ENCODE measurements at places on chromosomes 3 and 15.

DNA sequence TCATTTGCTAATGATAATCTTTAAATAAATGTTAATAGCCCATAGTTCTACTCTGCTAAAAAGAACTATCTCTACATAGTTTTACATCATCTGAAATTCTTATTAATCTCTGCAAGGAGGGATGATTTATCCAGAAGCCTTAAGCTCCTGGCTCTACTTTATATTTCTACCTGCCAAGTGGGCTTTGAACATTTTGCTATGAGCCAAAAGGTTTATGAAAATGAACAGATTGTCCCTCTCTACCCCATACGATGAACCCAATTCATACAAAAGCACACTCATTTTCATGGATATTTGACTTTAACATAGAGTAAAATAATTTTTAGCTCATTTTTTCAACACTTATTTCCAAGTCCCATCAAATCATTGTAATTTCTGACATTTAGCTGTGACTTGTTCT, 611.0 kb downstream of the NSUN3 start:
- no peak for DNase-seq

DNA sequence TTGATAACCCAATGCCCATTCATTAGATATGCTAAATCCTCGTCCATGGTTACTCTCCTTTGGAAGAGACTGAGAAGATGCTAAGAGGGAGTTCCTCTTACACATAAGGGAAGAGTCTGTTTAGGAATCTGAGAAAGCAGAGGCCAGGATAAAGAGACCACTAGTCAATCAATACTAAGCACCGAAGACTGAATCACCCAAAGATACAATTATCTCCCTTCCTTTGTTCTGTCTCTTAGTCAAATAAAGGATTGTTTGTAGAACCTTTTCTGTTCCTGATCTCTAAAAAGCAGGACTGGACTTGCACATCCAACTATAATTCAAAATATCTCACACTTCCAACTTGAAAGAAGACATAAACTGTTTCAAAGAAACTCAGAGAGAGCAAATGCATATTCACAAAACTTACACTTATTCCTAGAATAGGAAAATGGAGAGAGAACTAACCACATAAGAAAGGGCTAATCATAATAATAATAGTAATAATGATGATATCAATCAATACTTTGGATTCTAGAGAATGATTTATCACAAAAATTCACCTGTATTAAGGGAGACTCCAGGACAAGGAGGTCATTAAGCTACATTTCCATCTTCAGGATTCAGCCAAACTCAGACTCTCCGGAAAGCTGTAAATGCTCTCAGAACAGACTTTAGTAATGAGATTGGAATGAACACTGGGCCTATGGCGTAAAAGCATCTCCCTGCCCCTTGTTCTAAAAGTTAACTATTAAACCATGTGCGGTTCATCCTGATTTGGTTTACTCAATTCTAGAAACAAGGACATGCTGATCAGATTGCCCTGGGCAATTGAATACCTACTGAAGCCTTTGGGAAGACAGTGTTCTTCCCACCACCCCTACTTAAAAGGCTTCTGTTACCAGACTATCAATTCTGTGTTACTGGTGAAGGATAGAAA, 401.5 kb downstream of the ZBTB20 start:
- DNase-seq, result peak; percentile 85

- no peak for DNase-seq
Measured at GRCh38 chr15:40054605-40054854, 15.5 kb upstream of the SRP14 start.

GRCh38 chr15:33398555-33398954, 87.8 kb downstream of the RYR3 start:
- no peak for DNase-seq

GRCh38 chr3:24502690-24503089, 8.0 kb upstream of the THRB start:
- DNase-seq, result peak; percentile 75

GRCh38 chr3:128180913-128181312, 27.6 kb downstream of the EEFSEC start:
- DNase-seq, result no peak

DNA sequence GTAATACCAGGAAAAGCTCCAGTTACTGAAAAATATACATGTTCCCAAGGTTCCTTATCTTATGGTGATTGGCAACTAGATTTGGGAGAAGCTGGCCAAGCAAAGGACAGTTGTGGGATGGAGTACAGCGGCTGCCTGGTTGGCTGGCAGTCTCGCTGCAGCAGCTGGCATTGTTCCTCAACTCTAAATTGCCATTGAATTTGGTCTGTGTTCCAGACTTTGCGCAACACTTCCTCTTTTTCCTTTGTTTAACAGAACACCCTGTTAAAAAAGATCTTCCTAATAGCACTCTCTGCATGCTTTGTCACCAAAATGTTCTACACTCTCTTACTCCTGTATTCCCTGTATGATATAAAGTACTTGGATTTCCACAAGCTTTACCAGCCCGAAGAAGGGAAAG, 420.6 kb upstream of the RBMS3 start:
- DNase-seq, result peak; percentile 7

GRCh38 chr3:79922633-79923032, 154.8 kb upstream of the ROBO1 start:
- DNase-seq, result no peak

DNA sequence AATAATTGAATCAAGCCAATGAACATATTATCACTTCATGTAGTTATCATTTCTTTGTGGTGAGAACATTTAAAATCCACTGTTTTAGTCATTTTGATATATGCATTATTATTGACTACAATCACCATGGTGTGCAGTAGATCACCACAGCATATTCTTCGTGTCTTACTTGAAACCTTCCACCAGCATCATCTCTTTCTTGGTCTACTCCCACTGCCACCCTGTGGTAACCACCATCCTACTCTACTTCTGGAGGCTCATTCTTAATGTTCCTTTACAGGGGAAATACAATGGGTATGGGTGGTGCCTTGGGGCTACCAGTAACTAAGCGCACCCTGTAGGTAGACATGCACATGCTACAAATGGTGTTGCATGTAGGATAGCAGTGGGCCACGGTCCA, 25.4 kb downstream of the PXK start:
- no peak for DNase-seq

- peak; percentile 58 for DNase-seq
Measured at GRCh38 chr15:56719774-56720555, 13.3 kb downstream of the ZNF280D start.

DNA sequence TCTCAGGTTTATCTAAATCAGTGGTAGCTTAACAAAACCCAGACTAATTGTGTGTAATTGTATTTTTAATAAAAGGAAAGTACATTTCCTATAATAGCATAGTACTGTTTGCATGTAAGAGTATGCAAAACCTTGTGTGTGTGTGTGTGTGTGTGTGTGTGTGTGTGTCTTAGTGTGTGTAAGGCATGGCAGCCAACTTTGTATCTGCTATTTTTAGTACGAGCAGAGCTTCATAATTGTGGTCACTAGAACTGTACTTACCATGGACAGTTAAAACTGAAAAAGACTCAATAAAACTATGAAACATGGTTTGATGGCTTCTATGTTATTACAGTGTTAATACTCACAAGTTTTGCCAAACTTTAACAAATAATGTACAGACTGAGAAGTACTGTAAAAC, 6.2 kb downstream of the P2RY1 start:
- no peak for DNase-seq

GRCh38 chr3:9897408-9898372, 5.0 kb upstream of the IL17RE start:
- peak; percentile 80 for DNase-seq

- no peak for DNase-seq
Measured at GRCh38 chr3:23072693-23073092, 130.4 kb upstream of the UBE2E2 start.

- DNase-seq, result no peak
Measured at GRCh38 chr3:46102059-46102779, 74.9 kb upstream of the XCR1 start.
